Transverse colon (tissue), 4 donors: ENCODE measurements at places on chromosomes 7 and 10. TPM values are rescaled to one million over a fixed set of nuclear protein-coding genes. Genes with fewer than 3 reads are reported as not detected.

DNA sequence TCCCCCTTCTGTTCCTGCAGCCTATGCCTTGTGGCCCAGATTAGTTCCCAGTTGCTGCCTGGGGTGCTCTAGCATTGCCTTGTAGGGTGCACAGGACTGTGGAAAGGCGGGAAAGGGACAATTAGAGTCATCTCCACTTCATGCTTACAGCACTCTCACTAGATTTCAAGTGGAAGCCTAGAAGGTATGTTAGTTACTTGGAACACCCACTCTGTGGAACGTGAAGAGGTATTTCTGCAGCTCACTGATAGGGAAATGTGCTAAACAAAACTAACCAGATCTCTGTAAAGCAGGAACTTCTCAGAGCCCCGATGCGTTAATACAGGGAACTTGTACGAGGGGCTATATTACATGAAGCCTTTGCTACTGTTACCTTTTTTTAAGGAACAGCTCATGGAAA, 19.4 kb downstream of the STMP1 start:
- H3K36me3 ChIP-seq, result no peaks in the 10 kb centered on the region
- H3K4me1 ChIP-seq, result no peaks in the 10 kb centered on the region
- DNase-seq, result no peak
- no peak overlapping the region for H3K4me3 ChIP-seq
- H3K27me3 ChIP-seq, result no peaks in the 10 kb centered on the region

DNA sequence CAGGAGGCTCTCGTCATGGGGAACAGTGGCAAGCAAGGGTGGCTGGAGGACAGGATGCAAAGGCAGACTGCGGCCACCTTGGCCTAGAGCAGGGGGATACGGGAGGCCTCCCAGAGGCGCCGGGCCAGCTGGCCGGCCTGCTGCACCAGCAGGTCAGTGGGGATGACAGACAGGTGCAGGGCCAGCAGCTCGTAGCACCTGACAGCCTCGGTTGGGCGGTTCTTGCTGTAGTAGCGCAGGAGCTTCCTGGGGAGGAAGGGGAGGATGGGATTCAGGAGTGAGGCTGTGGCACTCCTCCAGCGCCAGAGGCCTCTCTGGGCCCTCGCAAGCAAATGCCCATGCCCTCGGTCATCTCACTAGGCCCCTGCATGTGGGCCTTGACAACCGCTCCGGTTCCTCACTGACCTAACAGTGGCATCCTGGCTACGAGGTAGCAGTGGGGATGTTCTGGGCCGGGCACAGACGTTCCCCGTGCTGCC, 2.5 kb upstream of the PYROXD2 start:
- no peak for DNase-seq
- no peaks in the 10 kb centered on the region for H3K27me3 ChIP-seq
- H3K4me3 ChIP-seq, result no peak overlapping the region
- no peak overlapping the region for H3K27ac ChIP-seq

DNA sequence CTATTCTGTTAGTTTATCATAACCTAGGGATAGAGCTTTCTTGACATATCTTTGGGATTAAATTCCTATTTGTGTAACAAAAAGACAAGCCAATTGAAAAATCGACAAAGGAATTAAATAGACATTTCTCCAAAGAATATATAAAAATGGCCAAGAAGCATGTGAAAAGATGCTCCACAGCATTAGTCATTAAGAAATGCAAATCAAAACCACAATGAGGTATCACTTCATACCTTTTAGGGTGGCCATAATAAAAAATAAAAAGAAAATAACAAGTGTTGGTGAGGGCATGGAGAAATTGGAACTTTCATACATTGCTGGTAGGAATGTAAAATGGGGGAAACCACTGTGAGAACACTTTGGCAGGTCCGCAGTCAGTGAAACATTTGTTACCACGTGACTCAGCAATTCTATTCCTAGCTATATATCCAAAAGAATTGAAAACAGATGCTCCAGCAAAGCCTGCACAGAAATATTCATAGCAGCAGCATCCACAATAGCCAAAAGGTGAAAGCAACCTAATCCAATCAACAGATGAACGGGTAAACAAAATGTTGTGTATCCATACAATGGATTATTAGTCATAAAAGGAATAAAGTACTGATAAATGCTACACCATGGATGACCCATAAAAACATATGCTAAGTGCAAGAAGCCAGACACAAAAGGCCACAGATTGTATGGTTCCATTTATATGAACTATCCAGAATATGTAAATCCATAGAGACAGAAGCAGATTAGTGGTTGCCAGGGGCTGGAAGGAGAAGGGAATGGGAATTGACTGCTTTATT, 20.5 kb downstream of the SPAG6 start:
- no peak overlapping the region for H3K4me3 ChIP-seq

DNA sequence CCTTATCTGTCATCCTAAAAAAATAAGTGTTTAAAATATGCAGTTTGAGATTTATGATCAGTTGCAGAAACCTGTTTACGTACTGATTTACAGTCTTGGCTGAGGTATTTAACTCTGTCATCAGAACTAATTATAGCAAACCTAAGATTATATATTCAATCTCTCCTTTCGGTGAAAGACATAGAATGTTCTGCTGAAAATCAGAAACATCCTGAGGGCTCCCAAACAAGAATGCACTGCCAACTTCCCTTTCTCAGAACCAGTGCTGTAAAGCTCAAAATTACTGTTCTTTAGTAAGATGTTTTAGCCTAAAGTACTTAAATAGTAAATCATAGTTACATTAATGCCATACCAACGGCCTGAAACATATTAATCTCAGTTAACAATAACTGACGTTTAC, 34.3 kb downstream of the FAM204A start:
- no peak overlapping the region for H3K27ac ChIP-seq
- peaks cover 1% of the 10 kb centered on the region for H3K36me3 ChIP-seq
- DNase-seq, result no peak
- no peaks in the 10 kb centered on the region for H3K27me3 ChIP-seq
- no peak overlapping the region for H3K4me3 ChIP-seq

POU6F2 gene
- total RNA-seq, result 0.82 TPM

- no peak for DNase-seq
- no peak overlapping the region for H3K4me3 ChIP-seq
- no peaks in the 10 kb centered on the region for H3K36me3 ChIP-seq
- H3K27ac ChIP-seq, result no peak overlapping the region
- no peaks in the 10 kb centered on the region for H3K27me3 ChIP-seq
Measured at GRCh38 chr10:34719746-34720145, 95.3 kb downstream of the PARD3 start.

DNA sequence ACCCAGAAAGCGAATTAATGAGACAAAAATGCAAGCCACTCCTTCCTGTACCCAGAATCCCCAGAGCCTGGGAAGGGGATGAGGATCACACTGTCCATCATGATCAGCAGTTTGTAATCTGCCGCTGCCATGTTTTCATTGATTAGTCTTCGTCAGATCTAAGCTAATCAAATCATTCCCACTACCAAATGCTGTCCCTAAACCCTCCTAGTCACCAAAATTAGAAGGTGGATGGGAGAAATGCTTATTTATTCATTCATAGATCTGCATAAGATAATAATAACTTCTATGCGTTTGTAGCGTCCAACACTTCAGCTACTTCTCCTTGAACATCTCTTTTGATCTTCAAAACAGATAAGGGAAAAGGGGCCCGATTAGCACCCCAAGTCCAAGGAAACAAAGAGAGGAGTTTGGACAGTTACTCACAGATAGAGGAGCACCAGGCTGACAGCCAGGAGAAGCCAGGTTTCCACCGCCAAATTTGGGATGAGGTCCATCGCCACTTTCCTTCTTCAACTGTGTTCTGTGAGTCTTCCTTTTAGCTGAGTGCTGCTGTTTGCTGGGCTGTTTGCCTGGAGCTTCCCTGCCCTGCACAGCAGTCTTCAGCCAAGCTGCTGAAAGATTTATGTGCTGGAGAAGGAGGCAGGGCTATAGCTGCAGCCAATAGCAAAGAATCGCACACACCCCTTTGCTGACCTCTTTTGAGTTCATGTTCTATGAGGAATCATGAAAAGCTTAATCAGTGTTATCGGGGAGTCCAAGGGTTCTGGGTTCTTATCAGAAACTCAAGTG, at the start of gene CYP3A5:
TSS of gene CYP3A5 (minus strand) at position 597 of the 792 bp plus-strand sequence. CDS start at position 497, 100 bp downstream.
- no peaks in the 10 kb centered on the region for H3K36me3 ChIP-seq
- peak within 1 kb of the TSS; percentile 85 for H3K27ac ChIP-seq
- H3K4me3 ChIP-seq, result peak within 1 kb of the TSS; percentile 27
- DNase-seq, result peak; percentile 85
- no peaks in the 10 kb centered on the region for H3K27me3 ChIP-seq

- H3K27ac ChIP-seq, result no peak overlapping the region
- H3K27me3 ChIP-seq, result no peaks in the 10 kb centered on the region
- no peak for DNase-seq
- peaks cover 8% of the 10 kb centered on the region for H3K4me1 ChIP-seq
Measured at GRCh38 chr10:79310911-79311573, 36.2 kb upstream of the PPIF start.

DNA sequence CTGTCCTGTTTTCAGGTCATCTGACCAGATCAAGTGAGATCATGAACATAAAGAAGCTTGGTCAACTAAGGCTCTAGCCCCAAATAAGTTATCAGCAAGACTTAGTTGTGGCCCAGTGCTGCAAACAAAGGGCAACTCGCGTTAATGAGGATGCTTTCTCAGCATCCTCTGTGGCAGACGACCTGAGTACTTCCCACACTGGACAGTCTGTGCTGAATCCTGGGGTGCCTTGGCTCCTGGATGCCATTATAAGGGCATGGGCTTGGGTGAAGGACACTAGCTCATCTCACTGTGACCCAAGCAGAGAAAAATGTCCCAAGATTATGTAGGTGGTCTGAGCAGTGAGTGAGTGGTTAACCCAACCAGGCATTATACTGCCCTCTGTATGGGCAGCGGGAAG, 13.9 kb downstream of the CPA5 start:
- no peaks in the 10 kb centered on the region for H3K36me3 ChIP-seq
- peaks cover 4% of the 10 kb centered on the region for H3K4me1 ChIP-seq
- H3K4me3 ChIP-seq, result no peak overlapping the region
- no peak overlapping the region for H3K27ac ChIP-seq
- H3K27me3 ChIP-seq, result no peaks in the 10 kb centered on the region

DNA sequence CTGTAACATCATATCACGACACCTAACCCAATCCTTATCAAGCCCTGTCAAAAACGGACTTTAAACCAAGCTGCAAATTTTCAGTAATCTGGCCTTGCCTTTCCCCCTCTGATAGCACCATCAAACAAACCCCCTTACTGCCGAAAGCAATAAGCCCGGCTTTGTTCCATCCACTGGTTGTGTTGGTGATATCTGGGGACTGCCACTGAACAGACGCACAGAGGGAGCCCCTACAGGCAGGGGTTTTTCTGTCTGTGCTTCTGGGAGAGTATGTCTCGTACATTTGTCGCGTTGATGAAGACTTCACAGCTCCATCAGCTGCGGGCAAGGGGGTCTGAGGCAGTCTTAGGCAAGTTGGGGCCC, 550 bp upstream of the PLAU start:
- peaks cover 62% of the 10 kb centered on the region for H3K4me1 ChIP-seq
- H3K36me3 ChIP-seq, result no peaks in the 10 kb centered on the region
- peak overlapping the region; percentile 82 for H3K27ac ChIP-seq

DNA sequence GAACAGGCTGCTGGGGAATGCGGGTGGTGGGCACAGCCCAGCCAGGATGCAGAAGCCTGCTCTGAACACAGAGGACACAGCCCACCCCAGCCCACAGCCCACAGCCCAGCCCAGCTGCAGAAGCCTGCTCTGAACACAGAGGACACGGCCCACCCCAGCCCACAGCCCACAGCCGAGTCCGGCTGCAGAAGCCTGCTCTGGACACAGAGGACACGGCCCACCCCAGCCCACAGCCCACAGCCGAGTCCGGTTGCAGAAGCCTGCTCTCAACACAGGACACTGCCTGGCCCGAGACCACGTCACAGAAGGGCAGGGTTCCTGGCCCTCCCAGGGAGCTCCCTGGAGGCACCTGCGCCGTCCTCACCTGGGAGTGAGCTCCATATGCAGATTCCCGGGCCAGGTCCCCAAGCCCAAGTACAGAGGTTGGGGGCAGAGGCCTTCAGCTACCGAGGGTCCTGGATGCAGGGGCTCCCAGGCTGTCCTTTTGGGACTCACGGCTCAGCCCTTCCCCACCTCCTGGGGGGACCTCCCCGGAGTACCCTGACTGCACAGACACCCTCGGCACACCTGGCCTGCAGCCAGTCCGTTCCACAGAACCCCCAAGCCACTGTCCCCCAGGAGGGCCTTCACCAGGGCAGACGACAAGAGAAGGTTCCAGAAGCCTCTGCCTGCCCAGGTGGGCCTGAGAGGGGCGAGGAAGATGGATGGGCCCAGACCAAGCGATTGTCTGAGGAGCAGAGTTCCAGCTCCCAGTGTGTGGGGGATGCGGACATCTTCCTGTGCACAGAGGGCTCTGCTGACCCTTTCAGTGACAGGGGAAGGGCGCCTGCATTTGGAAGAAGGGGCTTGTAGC, 23.7 kb upstream of the FOXL3 start:
- H3K4me1 ChIP-seq, result peaks cover 18% of the 10 kb centered on the region
- no peak overlapping the region for H3K4me3 ChIP-seq
- no peak overlapping the region for H3K27ac ChIP-seq
- H3K36me3 ChIP-seq, result no peaks in the 10 kb centered on the region
- no peak for DNase-seq

- peak overlapping the region; percentile 82 for H3K27ac ChIP-seq
- DNase-seq, result peak; percentile 33
- peaks cover 30% of the 10 kb centered on the region for H3K4me1 ChIP-seq
- no peak overlapping the region for H3K4me3 ChIP-seq
- no peaks in the 10 kb centered on the region for H3K27me3 ChIP-seq
- H3K36me3 ChIP-seq, result no peaks in the 10 kb centered on the region
Measured at GRCh38 chr7:128867842-128868623, 5.4 kb downstream of the ATP6V1F start.

GRCh38 chr10:13873196-13873595, 286.4 kb downstream of the PRPF18 start:
- peaks cover 8% of the 10 kb centered on the region for H3K4me1 ChIP-seq
- H3K4me3 ChIP-seq, result no peak overlapping the region
- H3K27ac ChIP-seq, result peak overlapping the region; percentile 43
- no peak for DNase-seq

GRCh38 chr7:130401101-130401500, 20.8 kb downstream of the CPA1 start:
- no peak overlapping the region for H3K4me3 ChIP-seq
- H3K36me3 ChIP-seq, result no peaks in the 10 kb centered on the region
- H3K27me3 ChIP-seq, result no peaks in the 10 kb centered on the region
- no peak for DNase-seq

UROS gene
- total RNA-seq, result 39.3 TPM

RNF32 gene
- 3.0 TPM for total RNA-seq

- no peaks in the 10 kb centered on the region for H3K36me3 ChIP-seq
- H3K27me3 ChIP-seq, result no peaks in the 10 kb centered on the region
- H3K4me1 ChIP-seq, result no peaks in the 10 kb centered on the region
- H3K4me3 ChIP-seq, result no peak overlapping the region
- H3K27ac ChIP-seq, result no peak overlapping the region
Measured at GRCh38 chr10:30398193-30398592, 35.8 kb upstream of the MAP3K8 start.

DNA sequence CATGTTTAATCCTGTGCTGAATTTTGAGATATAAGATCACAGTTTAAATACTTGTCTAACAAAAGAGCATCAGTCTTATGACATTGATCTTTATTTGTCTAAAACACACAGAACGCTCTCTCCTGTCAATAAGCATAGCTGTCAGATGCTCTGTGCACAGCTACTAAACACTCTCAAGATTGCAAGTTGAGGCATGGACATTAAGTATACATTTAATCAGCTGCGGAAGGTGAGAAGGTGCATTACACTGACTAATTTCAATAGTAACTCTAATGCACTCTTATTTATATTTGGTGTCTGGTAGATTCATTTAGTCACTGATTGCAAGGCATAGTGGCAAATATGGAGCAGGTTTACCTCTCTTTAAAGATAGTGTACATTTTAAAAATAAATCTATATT, 580.3 kb upstream of the NRP1 start:
- H3K4me3 ChIP-seq, result no peak overlapping the region
- no peaks in the 10 kb centered on the region for H3K36me3 ChIP-seq
- DNase-seq, result no peak
- H3K4me1 ChIP-seq, result no peaks in the 10 kb centered on the region

MOSPD3 gene
- 20.3 TPM for total RNA-seq

GRCh38 chr10:126387931-126388911, at the start of gene ADAM12:
Gene ADAM12, minus strand, starts transcription at chr10:126388477. Its CDS starts 332 bp downstream, at chr10:126388145.
- no peak within 1 kb of the TSS for H3K27ac ChIP-seq
- peaks cover 37% of the 10 kb centered on the region for H3K27me3 ChIP-seq

ALKBH4 gene
- total RNA-seq, result 21.3 TPM
